ENCODE measurements at places on chromosomes 5 and 9. TPM values are rescaled to one million over a fixed set of nuclear protein-coding genes. Genes with fewer than 3 reads are reported as not detected.

The LCN15 gene
- total RNA-seq: not detected

The TPD52L3 gene
- total RNA-seq: not detected

The UBE2QL1 gene
- 22.6 TPM for total RNA-seq

The RNF20 gene
- total RNA-seq: 26.7 TPM

The SLC45A2 gene
- 1.2 TPM for total RNA-seq
